Stimulated activated CD4-positive, alpha-beta T cell treated with anti-CD3 and anti-CD28 coated beads, Interleukin-12 subunit alpha, Interleukin-12 subunit beta, amount 100 ng/mL, for 48 hours (primary cell): ENCODE measurements at places on chromosomes 6 and 20.

- no peak for DNase-seq
Measured at GRCh38 chr6:72683797-72684196, 61.9 kb downstream of the KCNQ5 start.

DNA sequence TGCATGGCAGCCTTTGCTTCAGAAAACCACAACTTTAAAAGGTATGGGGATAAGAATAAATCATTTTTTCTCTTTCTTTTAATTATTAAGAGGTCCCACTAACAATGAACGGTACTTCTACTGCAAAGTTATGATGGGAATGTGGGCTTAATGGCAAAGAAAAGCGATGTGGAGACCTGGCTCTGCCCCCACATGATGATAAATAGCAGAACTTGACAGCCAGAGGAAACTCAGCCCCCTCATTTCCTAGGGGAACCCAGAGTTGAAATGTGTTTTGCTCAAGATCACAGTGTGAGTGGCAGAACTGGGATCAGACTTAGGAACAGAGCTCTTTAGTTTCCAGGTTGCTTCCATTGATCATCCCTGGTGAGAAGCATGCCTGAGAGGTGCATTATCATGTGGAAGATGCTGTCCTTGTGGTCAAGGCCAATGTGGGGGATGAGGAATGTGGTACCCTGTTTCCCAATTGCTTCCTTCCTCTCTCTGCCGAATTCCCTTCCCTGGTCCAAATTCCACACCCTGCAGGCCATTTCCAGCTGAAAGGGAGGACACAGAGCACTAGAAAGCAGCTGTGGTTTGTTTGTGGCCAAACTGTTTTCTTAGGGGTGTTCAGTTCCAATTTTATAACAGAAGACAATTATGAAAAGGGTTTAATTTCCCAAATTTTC, 66.0 kb downstream of the BACH2 start:
- DNase-seq, result no peak

- no peak for DNase-seq
Measured at GRCh38 chr20:48293671-48294070, 508.4 kb upstream of the SULF2 start.

- no peak for DNase-seq
Measured at GRCh38 chr6:12291839-12292604, 1.9 kb downstream of the EDN1 start.

- DNase-seq, result no peak
Measured at GRCh38 chr6:125924169-125924568, 32.4 kb upstream of the HINT3 start.

DNA sequence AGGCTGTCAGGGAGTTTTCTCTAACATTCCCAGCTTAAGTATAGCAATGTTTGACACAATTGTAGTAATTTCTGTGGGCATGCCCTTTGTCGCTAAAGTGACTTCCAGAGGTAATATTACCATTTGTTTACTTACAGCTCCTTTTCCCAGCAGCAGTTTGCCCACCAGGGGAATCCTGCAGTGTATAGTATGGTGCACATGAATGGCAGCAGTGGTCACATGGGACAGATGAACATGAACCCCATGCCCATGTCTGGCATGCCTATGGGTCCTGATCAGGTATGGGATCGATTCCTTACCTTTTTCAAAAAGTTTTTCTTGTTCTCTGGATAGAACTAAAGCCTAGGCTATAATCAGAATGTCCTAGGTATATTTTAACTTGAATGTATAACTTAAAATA, 132.5 kb downstream of the SULF2 start:
- no peak for DNase-seq

- DNase-seq, result no peak
Measured at GRCh38 chr6:40754461-40755045, 167.4 kb upstream of the LRFN2 start.

DNA sequence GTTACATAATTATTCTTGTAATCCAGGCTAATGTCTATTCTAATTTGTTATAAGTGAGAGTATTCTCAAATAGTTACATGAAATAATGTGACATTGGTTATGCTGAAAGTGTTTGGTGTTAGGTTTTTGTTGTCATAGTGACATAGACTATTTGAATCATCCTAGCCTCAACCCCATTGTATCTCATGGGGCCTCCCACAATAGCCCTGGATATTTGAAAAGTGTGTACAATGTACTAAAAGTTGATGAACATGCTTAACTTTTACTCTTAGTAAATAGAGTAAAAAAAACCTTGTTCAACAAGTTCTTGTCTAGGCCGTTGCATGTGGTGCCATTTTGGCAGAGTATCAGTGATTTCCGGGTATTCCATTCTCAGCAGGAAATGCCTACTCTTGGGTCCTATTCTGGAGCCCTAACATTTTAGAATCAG, 83.0 kb downstream of the RTN4IP1 start:
- DNase-seq, result no peak

GRCh38 chr6:63816982-63817436, 181.4 kb downstream of the PHF3 start:
- no peak for DNase-seq

- no peak for DNase-seq
Measured at GRCh38 chr6:138912308-138912707, 75.7 kb downstream of the REPS1 start.
